ENCODE measurements at places on chromosomes 5 and 9. TPM values are rescaled to one million over a fixed set of nuclear protein-coding genes. Genes with fewer than 3 reads are reported as not detected.

Gene GRXCR2
- not detected for total RNA-seq

GRCh38 chr5:165574100-165574499, 2068.7 kb downstream of the MAT2B start:
- no peak for DNase-seq

GRCh38 chr9:5953743-5954707, 61.4 kb downstream of the RANBP6 start:
- DNase-seq: peak; percentile 51

- DNase-seq: no peak
Measured at GRCh38 chr9:118761016-118761790, 608.0 kb downstream of the BRINP1 start.
